NCI-H2107 (cell line): ENCODE measurements at places on chromosomes 6 and 20.

DNA sequence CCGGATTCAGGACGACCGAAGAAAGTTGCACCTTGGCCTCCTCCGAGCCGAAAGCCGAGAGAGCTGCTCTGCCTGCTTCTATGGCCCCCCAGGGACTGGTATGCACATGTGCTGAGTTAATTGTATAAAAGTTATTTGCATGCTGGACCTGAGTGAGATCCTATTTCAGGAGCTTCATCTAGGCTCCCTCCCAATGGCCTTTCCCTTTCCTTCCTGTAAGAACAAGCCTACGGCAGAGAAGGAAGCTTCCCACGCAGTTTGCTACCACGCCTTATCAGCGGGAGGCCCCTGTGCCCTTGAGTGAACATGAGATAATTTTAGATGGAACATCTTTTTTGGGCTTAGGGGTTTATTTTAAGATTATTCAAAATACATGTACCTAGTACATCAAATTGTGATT is 65.9 kb downstream of the RIN2 start:
- no peak for DNase-seq

GRCh38 chr6:52514514-52514913 is 62.3 kb downstream of the TRAM2 start:
- DNase-seq, result no peak

- DNase-seq, result no peak
Observed at GRCh38 chr20:32019156-32019510, 8.9 kb downstream of the CCM2L start.

DNA sequence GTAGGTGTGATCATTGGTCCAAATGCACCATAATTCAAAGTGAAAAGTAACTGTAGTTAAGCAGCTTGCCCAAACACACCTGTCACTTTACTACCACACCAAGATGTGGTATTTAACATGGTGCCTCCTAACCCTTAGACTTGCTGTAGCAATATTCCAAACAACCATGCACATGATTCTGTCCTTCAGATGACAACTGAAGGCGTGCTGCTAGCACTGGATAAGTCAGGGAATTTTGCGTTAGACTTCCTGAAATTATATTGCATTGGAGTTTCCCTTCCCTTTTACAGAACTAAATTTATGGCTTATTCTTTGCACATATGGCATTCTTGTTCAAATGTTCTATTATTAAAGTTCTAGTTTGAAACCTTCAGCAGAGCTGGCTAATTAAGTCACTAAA is 106.2 kb downstream of the ARHGAP18 start:
- no peak for DNase-seq

- DNase-seq, result no peak
Observed at GRCh38 chr6:159913862-159914564, 23.2 kb downstream of the MAS1 start.

DNA sequence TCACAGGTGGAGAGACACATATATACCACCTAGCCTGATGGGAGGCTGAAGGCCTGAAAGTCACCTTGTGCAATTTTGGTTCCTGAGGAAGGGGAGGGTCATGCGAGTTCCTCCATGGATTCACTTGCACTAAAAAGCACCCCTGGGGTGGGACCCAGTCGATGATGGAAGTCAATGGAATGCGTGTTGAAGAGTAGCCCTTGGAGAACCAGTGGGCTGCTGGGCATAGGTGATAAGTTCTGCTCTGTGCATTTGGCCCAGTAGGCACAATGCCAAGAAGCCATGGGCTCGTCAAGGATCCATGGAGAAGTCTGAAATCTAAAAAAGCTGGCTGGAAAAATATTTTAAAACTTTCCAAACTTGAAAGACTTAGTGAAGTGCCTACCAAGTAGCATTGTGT is 18.9 kb upstream of the SCRT2 start:
- DNase-seq, result no peak

DNA sequence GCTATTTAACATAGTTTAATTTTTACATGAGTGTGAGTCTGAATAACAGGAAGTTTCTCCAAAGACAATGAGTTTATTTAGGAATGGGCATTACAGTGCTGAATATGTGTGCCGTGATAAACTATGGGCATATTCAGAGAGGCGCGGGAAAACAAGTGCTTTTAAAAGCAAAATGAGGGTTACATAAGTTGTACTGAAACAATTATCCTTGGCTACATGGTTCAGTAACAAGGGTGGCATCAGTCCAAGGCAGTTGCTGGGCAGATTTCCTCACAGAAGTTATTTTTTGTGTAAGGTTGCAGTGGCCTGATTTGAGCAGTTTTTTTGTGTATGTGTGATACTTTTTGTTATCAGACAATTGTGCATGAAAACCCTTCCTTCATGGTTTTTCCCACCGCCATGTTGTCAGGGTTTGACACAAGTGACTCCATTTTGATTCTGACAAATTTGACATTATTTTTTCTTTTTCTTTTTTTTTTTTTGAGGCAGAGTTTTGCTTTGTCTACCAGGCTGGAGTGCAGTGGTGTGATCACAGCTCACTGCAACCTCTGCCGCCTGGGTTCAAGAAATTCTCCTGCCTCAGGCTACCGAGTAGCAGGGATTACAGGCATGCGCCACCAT is 22.3 kb upstream of the PXDC1 start:
- no peak for DNase-seq
